ENCODE measurements at places on chromosomes 2 and 18. TPM values are rescaled to one million over a fixed set of nuclear protein-coding genes. Genes with fewer than 3 reads are reported as not detected.

DNA sequence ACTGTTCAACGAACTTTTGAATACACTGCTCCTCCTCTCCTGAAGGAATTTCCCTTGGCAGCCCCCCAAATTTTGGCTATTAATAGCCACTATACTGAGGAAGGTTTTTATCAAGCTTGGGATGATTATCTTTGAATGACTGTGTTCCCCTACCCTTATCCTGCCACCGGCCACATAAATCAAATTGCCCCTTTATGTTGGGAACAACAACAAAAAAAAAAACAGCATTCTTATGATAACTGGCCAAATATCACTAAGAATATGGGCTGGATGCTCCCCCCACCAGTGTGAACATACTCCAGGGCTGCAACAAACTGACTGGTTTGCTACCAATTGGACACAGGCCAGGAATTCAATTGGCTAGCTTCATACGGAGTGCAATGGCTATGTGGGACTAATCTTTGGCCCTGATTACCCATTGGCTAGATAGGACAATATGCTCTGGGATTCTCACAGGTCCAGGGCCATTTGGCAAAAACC is 20.6 kb downstream of the DUSP11 start:
- peak; percentile 28 for DNase-seq

GRCh38 chr2:233225230-233226068 is 26.0 kb upstream of the ATG16L1 start:
- no peak for DNase-seq

- no peak for DNase-seq
Observed at GRCh38 chr2:59887366-59887765, 666.1 kb downstream of the BCL11A start.

DNA sequence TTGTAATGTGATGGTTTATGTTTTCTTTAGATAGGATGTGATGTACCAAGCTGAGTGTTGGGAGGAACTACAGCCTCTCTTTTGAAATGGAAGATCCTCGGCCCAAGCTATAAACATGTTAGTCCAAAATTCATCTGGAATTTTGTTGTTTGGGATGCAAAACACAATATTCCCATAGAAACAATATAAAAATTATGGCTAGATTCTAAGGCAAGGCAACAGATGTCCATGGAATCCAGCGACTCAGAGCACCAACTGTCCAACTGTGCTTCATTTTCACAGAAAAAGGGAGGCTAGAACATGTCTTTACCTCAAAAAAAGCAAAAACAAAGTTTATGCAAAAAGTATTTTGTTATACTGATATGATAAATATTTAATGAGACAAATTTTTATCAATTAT is 52.4 kb upstream of the ATP8B1 start:
- DNase-seq, result no peak

SNORC gene
- 1.3 TPM for polyA plus RNA-seq

Data from muscle of back (tissue), 13 donors.